ENCODE measurements at places on chromosomes 5 and 9. TPM values are rescaled to one million over a fixed set of nuclear protein-coding genes. Genes with fewer than 3 reads are reported as not detected.

- DNase-seq: no peak
Measured at GRCh38 chr9:131999692-132000551, 79.7 kb downstream of the MED27 start.

GRCh38 chr5:126477294-126478117 lies 54.3 kb downstream of the GRAMD2B start:
- DNase-seq: no peak

The LMX1B gene
- polyA plus RNA-seq: 2.6 TPM

- DNase-seq: peak; percentile 49
Measured at GRCh38 chr5:1468247-1468612, 23.0 kb upstream of the SLC6A3 start.

The C9orf50 gene
- polyA plus RNA-seq: 2.8 TPM

DNA sequence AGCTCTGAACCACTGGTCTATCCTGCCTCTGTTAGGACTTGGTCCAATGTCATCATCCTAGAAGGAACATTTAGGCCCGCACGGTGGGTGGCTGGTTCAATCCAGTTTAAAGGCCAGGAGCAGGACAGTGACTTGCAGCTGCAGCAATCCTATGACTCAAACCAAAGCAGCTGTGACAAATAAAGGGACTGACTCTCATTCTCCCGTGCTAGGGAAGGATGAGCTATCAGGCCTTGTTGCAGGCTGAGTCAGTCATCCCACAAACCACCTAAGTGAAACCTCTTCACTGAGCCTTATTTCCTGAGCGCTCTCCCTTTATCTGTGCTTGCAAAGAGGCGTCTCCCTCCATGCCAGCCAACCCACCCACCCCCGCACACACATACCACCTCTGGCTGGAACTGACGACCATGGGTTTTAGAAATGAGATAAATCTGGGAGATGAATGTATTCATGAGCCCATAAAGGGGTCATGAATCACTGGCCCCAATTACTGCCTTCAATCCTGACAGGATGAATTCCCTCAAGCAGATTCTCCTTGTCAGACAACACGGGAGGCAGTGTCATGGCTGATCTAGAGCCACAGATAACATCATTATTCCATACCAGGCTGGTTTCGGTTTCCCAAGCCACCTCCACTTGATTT lies 93.4 kb downstream of the KCNIP1 start:
- DNase-seq: peak; percentile 68

The RPL37 gene
- 2,564 TPM for polyA plus RNA-seq

The NMUR2 gene
- polyA plus RNA-seq: 0.30 TPM

The SLC34A1 gene
- polyA plus RNA-seq: 211 TPM

- DNase-seq: no peak
Measured at GRCh38 chr5:107428303-107428813, 242.4 kb downstream of the EFNA5 start.

The GNAQ gene
- polyA plus RNA-seq: 16.2 TPM

- peak; percentile 34 for DNase-seq
Measured at GRCh38 chr5:65986796-65987195, 60.4 kb downstream of the ERBIN start.

DNA sequence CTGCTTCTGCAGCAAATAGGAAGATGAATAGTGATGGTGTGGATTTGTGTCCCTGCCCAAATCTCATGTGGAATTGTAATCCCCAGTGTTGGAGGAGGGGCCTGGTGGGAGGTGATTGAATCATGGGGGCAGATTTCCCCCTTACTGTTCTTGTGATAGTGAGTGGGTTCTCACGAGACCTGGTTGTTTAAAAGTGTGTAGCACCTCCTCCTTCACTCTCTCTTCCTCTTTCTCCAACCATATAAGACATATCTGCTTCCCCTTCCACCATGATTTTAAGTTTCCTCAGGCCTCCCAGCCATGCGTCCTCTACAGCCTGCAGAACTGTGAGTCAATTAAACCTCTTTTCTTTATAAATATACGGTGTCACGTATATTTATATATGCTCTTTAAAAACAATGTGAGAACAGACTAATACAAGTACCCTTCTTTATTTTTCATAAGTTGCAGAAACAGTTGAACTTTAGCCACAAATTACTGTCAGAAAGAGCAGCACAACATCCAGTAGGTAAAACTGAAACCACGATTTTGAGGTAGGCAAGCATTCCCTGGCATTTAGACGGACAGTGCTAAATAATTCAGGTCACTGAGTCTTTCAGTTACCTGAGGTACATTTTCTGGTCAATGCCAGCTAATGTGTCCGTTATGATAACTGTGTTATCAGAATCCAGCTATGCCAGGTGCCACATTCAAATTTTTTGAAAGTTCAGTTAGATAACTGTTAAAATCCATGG lies 79.3 kb upstream of the SPEF2 start:
- DNase-seq: no peak

- DNase-seq: no peak
Measured at GRCh38 chr5:51977014-51977413, 593.8 kb downstream of the ISL1 start.

- no peak for DNase-seq
Measured at GRCh38 chr5:15105799-15106393, 234.3 kb upstream of the ANKH start.

- DNase-seq: no peak
Measured at GRCh38 chr9:75893106-75893505, 2.6 kb downstream of the PCSK5 start.

DNA sequence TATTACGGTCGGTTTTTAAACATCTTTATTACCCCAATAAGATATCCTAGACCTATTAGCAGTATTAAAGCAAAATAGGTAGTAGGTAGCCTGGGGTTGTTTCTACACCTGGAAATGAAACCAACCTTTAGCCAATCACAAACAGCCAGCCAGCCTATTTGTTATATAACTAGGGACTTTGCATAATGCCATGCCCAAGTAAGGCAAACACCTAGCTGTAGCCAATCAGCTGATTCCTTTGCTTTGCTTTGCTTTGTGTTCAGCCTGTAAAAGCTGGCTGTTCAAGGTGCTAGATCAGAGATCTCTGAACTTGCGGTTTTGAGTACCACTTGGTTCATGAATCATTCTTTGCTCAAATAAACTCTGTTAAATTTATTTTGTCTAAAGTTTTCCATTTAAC lies 46.5 kb upstream of the SETD9 start:
- DNase-seq: no peak

The ADGRD2 gene
- not detected for polyA plus RNA-seq

- no peak for DNase-seq
Measured at GRCh38 chr9:104864675-104865104, 63.3 kb downstream of the ABCA1 start.

DNA sequence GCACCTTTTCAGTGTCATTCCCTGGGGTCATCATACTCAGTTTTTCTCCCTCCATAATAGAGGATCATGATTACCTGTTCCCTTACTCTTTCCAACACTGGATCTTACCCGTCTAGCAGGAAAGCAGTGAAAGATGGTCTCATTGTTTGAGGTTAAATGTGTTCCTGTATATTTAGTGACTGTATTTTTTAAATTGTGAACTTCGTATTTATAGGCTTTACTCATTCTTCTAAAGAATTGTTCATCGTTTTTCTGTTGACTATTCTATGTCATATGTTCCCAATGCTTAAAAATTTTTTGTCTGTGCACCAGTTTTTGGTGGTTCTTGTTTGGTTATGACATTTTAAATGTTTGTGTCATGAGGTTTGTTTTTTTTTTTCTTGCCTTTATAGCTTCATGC lies 204.8 kb upstream of the OTULINL start:
- DNase-seq: no peak

The SPINK6 gene
- polyA plus RNA-seq: not detected

DNA sequence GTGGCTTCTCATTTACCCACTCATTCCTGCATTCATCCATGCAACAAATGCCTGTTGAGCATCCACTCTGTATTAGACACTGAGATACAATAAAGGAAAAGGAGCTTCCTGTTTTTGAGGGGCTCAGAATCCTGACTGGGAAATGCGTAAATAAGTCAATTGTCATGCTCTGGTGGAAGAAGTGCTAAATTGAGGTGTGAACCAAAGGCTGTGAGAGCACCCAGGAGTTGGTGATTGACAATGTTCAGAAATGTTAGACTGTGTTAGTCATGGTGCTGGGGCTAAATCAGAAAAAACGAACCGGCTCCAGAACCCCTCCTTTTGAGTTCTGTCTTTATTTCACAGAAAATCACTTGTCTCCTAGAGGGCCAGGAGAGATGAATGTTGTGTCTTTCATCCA lies 558.6 kb upstream of the SGCD start:
- no peak for DNase-seq

The PARP8 gene
- polyA plus RNA-seq: 3.4 TPM

The ACOT12 gene
- 2.2 TPM for polyA plus RNA-seq

GRCh38 chr5:39207345-39208045 lies 11.9 kb downstream of the FYB1 start:
- no peak for DNase-seq

- DNase-seq: no peak
Measured at GRCh38 chr9:125446561-125447094, 185.0 kb downstream of the GAPVD1 start.

The LHX6 gene
- 0.82 TPM for polyA plus RNA-seq

The PDCD1LG2 gene
- 1.5 TPM for polyA plus RNA-seq

GRCh38 chr9:116589392-116590354 lies 97.4 kb upstream of the TRIM32 start:
- no peak for DNase-seq

The DHFR gene
- polyA plus RNA-seq: 13.7 TPM

GRCh38 chr5:133754575-133755169 lies 142.3 kb upstream of the FSTL4 start:
- DNase-seq: peak; percentile 30

DNA sequence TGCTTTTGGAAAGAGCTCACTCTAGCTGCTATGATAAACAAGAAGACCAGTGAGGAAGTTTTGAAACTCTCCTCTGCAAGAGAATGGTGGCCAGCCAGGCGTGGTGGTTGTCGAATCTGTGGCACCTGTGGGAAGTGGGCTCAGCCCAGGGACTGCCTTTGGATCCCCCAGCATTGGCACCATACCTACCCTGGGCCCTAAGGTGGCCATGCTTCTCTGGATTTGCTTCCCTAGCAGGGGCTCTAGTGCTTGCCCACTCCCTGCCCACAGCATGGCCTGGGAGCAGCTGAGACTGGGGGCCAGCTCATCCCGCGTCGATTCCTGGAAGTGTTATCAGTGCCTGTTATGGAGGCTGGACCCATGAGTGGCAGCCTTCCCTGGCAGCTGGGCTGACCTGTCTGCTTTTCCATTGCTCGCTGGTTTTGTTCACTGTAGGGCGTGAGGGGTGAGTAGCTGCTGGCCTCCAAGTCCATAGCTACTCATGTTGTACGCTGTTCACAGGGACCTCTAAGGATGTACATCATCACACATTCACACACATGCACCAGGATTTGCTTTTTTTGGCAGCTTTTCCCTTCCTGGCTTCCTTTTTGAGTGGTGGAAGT lies 2.3 kb downstream of the SLC22A4 start:
- no peak for DNase-seq

Measured in kidney (tissue), 22 donors.